ENCODE measurements at places on chromosomes 1 and 21.

GRCh38 chr1:182351790-182352364 lies 39.7 kb downstream of the GLUL start:
- no peak for DNase-seq

DNA sequence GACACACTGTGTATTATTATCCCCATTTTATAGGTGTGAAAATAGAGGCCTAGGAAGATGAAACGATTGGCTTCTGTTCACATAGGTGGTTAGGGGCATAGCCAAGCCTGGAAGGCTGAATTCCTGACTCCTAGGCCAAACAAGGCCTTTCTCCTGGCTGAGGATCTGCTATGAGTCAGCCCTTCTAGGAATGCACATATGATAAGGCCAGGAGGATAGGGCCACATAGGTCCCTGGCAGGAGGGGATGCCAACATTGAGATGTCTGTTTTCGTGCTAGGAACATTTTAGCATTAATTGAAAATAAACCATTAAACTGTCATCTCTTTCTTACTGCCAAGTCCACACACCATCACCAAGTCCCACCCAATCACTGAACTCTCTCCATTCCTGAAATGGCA lies 9.2 kb downstream of the CSMD2 start:
- no peak for DNase-seq

DNA sequence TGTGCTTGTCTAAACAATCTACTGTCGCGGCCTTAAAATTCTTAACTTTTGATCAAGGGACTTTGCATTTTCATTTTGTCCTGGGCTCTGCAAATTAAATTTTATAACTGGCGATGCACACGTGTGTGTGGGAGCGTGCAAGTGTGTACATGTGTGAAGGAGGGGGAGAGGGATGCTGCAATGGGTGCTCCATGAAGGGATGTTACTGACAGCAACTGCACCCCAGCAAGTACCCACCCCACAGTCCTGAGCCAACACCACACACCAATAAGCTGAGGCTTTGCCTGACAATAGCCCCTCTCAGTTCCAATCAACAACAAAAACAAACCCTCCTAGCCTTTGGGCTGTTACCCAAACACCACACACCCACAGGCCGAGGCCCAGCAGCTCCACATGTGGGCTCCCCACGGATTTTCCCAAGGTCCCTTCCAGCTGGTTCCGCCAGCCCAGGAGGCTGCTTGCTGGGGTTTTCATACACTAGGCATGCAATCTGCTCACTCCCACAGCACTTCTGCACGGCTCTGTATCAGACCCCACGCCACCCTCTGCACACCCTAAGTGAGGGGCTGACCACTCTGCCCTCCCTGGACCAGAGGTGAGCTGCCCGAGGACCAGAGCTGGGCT lies 32.8 kb upstream of the IFFO2 start:
- no peak for DNase-seq

GRCh38 chr1:226723657-226724532 lies 15.2 kb downstream of the ITPKB start:
- no peak for DNase-seq

- no peak for DNase-seq
Observed at GRCh38 chr1:244445320-244446181, 6.2 kb downstream of the ADSS2 start.

- DNase-seq = no peak
Observed at GRCh38 chr1:5554111-5554510, 438.1 kb downstream of the NPHP4 start.

- no peak for DNase-seq
Observed at GRCh38 chr1:115782571-115783281, 14.2 kb upstream of the CASQ2 start.

DNA sequence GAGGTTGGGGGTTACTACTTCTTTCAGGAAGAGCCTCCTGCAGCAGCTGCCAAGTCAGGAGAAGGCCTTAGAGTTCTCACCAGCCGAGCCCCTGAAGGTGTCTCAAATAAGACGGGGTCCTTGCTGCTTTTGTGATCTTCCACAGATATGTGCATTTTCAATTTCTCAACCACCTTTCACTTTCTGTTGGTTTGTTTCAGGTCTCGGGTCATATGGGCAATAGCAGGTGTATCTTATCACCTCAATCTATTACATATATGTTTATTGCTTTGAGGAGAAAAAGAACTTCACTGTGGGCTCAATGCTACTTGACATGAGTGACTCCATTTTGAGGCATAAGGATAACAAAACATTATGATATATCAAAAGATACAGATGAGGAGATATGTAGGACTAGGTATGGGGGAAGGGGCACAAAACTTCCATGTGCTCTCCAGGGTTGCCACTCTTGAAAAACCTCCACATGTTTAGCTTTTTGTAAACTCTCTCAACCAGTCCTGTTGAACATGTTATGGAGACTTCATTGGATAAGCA lies 1171.4 kb upstream of the ADGRL2 start:
- no peak for DNase-seq

- DNase-seq = no peak
Observed at GRCh38 chr1:94883691-94884090, 43.2 kb downstream of the CNN3 start.

- DNase-seq = no peak
Observed at GRCh38 chr1:186330758-186331157, 44.3 kb downstream of the TPR start.

- DNase-seq = no peak
Observed at GRCh38 chr1:56644919-56645676, at the start of gene PRKAA2. Gene PRKAA2 (plus strand): TSS chr1:56645314. CDS start chr1:56645388, 74 bp downstream.

- DNase-seq = peak; percentile 33
Observed at GRCh38 chr1:180888870-180889269, 23.8 kb upstream of the KIAA1614 start.

DNA sequence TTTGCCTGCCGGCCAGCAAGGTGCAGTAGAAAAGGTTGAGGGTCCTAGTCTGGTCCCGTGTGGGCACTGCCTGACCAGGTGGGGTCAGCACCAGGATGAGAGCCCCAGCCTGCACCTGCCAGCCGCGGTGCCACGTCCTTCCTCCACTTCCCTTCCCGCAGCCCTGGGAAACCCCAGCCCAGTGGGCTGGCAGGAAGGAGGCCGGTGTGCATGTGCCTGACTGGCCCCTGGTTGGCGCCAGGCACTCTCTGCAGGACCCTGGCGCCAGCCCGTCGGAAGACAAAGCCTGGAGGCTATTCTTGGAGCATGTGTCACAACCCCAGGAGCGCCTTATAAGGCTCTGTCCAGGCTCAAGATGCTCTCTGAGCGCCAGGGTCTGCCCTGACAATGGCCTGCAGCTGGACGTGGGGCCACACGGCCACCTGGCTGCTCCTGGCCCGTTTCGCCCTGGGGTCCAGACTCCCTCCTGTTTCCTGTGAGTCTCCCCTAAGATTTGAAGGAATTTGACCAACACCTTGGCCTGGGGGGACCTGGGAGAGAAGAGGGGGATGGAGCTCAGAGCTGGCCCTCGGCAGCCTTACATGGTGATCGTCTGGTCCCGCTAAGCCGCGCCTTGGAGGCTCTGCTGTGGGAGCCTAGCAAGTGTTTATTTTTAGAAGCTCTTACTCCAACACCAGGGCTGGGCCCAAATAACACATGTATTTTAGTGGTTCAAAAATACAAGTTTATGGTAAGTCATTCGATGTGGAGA lies 31.9 kb upstream of the POFUT2 start:
- no peak for DNase-seq

DNA sequence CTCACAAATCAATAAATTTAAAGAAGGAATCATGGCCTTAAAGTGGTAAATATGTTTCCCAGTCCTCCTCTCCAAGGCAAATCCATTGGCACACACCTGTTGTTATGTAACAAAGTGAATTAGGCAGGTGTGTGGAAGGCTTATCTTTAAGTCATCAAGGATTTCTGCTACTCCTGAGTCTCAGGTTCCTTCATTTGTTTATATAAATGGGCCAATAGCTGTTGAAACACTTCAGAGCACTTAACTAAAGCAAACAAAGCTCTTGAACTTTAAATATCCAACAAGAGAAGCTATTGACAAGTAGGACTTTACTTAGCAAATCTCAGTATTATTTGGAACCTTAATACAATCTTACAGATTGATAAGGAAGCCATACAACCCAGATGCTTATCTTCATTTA lies 99.3 kb upstream of the ESRRG start:
- DNase-seq = no peak

DNA sequence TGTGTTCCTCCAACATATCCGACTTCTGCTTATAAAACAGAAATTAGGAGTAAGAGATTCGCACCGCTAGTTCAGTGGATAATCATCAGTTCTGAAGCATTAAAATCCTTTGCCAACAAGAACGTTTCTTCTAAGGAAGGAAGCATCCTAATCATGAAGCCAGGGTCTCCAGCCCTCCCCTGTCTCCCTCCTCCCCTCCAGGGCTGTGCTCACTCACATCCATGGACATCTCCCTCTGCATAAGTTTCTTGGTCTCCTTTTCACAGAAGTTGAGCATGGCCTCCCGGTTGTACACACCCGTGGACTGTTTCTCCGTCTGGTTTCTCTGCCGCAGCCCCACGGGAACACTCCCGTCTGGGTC lies 505 bp downstream of the LMOD1 start:
- no peak for DNase-seq

DNA sequence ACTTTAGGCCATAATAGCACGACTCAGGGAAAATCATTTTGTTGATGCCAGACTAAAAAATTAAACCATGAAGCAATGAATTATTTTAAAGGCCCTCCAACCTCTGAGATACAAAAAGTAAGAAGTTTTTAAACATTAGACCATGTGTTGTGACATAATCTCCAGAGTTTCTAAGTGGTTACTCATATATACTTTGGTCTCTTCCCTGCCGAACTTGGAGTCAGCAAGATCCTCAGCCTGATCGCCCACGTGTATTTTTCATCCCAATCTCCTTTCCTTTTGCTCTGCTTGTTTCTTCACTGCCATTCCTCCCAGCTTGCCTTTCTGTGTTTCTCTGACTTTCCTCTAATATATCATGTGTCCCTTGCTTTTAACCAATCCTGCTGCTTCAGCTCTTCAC lies 3.8 kb downstream of the ARV1 start:
- no peak for DNase-seq

DNA sequence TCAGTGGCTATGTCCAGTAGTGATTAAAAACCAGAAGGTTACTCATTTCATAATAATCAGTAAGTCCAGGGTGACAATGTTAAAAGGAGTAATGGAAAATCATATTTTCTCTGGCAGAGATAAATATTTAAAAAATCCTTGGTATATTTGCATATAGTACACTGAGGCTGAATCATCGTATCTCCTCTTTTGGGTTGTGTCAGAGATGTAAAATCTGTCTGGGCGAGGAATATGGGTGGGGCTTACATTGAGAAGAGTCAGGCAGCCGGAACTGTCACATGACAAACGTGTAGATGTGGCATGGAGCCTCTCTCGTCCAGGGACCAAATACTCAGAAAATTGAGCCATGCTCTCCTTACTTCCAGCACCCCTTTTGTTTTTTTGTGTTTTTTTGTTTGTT lies 120.9 kb downstream of the FMN2 start:
- DNase-seq = no peak

DNA sequence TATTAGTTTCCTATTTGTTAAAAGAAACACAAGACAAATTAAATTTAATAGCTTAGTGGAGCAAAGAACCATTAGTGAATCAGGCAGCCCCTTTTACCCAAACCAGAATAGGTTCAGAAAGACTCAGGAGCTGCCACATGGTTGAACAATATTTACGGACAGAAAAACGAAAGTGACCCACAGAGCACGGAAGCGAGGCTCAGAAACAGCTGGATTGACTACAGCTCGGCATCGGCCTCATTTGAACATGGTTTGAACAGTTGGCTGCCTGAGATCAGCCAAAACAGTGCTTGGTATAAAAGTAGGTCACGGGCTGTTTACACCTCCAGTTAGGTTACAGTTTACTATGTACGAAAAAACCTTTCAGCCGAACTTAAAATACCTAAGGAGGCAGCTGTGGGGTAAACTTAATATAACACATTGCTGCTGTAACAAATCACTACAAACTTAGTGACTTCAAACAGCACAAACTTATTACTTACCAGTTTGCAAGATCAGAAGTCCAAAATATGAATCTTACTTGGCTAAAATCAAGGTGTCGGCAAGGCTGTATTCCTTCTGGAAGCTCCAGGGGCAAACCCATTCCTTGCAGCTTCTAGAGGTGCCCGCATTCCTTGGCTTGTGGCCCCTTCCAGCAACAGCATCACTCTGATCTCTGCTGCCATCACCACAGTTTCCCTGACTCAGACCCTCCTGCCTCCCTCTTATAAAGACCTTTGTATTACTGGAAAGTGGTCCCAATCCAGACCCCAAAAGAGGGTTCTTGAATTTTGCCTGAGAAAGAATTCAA lies 11.8 kb downstream of the PADI4 start:
- DNase-seq = no peak

- no peak for DNase-seq
Observed at GRCh38 chr1:42822800-42823392, 5.7 kb upstream of the SVBP start.

- DNase-seq = no peak
Observed at GRCh38 chr1:213585402-213585801, 402.4 kb upstream of the PROX1 start.

- no peak for DNase-seq
Observed at GRCh38 chr21:14513804-14514203, 32.3 kb downstream of the SAMSN1 start.

GRCh38 chr1:65688848-65689247 lies 103.8 kb upstream of the PDE4B start:
- DNase-seq = no peak

DNA sequence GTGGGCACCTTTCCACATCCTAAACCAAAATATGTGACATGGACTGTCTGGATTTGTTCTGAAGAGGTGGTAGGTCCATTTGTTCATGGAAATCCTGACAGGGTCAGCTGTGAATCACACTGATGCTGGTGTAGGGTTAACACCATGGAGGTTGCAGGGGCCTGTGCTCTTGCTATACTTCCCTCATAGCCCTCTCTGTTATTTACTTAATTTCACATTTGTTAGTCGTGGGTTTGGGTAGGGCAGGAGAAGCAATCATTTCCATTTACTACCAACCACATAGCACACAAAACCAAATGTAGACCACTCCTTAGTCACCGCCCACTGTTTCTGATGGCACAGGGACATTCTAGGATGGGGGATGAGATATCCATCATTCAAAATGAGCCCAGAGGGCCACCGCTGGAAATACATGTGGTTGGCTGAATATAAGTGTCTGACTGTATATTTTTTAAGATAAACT lies 61.8 kb upstream of the POU2F1 start:
- no peak for DNase-seq

GRCh38 chr1:47575855-47576757 lies 138.3 kb downstream of the FOXD2 start:
- DNase-seq = no peak

DNA sequence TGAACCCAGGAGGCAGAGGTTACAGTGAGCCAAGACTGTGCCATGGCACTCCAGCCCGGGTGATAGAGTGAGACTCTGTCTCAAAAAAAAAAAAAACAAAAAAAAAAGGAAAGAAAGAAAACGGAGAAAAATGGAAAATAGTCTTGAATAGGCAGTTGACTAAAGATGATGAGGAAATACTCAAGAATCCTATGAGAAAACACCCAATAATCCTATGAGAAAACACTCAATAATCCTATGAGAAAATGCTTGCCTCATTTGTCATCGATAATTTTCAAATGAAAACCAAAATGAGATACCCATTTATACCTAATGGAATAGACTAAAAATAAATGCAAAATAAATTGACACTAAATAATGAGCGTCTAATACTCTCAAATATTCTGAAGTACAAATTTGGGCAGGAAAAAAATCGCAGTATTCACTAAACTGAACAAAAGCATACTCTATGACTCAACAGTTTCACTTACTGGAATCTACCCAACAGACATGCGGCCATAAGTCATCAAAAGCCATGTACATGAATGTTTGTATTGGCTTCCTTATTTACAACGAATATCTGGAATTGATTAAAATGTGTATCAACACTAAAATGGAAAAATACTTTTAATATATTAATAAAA lies 733.9 kb upstream of the CHRM3 start:
- DNase-seq = no peak

GRCh38 chr1:168362991-168363390 lies 82.3 kb downstream of the TBX19 start:
- DNase-seq = no peak

GRCh38 chr1:184882957-184883815 lies 91.1 kb downstream of the NIBAN1 start:
- no peak for DNase-seq
